Uterus (tissue), 4 donors: ENCODE measurements at places on chromosomes 2 and 18.

DNA sequence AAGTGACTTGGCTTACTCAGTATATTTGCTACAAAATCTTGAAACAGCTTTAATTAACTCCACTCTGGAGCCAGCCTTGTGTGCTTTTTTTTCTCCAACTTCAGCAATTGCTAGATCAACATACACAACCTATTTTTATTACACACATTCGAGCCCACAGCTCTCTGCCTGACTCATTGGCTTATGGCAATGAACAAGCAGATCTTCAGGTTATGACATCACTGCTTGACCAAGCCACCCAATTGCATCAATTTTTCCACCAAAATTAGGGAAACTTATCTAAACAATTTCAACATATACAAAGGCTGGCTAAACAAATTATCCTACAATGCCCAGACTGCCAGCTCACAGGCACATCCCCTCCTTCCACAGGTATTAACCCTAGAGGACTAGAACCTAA is 39.6 kb upstream of the PDK1 start:
- no peak for DNase-seq

DNA sequence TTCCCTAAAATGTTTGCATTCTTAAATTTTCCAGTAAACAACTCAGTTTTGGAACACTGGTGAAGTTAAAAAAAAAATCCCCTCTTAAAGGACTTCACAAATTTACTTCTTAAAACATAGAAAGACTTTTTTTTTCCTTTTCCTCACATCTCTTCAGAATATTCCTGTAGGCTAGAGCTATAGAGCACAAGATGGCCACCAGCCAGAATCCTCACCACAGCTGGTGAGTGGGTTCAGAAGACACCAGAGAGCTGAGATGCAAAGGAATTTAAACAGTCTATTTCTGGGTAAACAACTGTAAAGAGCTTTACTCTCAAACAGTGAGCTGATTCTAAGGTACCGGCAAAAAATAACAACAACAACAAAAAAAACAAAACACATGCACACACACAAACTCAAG is 252.8 kb downstream of the LRP1B start:
- no peak for DNase-seq

GRCh38 chr2:177149155-177149503 is 63.5 kb upstream of the HNRNPA3 start:
- DNase-seq = no peak

DNA sequence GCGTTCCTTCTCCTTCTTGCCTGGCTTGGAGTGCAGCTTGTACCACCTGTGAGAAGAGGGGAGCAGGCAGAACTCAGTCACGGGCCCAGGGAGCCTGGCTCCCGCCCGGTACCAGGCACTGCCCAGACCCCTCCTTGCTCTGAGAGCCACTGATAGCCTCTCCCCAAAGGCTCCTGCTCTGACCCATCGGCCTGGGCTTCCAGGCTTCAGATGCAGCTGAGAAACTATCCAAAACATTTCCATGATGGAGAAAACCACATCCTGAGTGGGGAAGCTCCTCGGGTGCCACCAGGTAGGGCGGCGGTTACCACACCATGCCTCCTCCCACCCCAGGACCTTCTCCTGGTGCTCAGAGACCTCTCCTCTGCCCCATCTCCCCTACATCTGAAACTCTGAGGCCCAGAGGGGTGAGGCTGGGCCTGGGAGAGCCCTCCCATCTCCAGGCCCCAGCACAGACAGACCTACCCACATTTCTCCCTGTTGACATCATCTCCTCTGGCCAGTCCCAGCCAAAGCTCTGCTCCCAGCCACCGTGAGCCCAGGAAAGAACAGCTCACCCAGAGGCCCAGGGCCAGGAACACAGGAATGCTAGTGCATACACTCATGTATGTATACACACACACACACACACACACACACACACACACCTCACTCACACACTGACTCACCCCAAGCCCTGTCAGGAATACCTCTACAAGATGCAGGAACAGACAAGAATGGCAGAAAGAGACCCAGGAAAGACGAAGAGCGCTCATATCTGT is 17.9 kb upstream of the SFXN5 start:
- peak; percentile 74 for DNase-seq

- no peak for DNase-seq
Observed at GRCh38 chr18:54950221-54950620, 9.0 kb downstream of the CCDC68 start.

- DNase-seq = no peak
Observed at GRCh38 chr2:88054782-88055370, 707 bp downstream of the KRCC1 start.

DNA sequence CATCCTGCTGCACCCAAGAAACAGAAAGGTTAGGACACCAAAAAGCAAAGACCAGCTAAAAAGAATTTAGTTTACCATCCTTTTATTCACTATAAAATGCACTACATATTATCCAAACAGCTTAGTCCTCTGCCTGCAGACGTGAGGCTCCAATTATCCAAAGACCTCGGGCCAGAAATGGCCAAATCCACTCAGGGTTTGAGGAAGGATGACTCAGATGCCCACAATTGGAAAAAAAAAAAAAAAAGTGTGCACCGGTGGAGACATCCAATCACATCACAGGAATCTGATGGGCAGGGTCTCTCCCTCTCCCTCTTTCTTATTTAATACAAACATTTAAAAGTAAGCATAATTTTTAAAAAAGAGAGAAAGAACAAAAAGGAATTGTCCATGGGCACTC is 65.7 kb downstream of the TRABD2A start:
- DNase-seq = no peak

- peak; percentile 19 for DNase-seq
Observed at GRCh38 chr2:42513252-42513918, 19.6 kb upstream of the KCNG3 start.

DNA sequence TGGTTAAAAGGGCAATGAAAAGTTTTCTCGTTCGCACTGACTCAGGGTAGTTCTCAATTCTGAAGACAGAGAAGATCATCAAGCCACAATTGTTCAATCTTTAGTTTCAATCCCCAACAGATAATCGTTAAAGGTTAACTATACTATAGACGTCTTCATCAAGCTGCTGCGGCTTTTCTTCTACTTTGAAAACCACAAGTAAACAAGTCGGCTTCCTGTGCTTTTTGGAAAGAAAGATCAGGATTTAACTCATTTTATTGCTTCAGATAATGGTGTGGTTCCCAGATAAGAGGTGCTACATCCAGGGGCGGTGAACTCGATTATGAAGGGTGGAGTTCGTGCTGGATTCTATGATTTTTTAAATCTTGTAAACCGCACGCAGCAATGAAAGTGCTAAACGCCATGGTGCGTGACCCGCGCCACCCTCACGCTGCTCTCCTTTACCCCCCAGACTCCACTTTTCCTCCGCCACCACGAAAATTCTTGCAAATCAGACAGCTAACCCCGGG is 545 bp upstream of the CDCA7 start:
- DNase-seq = no peak

DNA sequence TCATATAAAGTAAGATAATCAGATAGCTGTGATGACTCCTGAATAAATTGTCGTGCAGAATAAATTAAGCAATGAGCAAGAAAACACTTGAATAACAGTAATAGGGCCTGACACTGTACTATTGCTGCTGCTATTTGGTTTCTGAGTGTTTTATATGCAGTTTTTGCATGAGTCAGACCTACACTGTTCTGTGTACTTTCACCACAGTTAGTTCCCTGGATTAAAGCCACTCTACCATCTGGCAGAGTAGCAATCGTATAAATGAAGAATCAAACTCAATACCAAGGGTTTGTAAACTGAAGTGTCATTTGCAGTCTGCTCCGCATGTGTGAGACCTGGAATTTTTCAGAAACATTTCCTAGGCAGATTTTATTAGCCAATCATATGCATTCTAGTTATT is 398.6 kb upstream of the CDH7 start:
- DNase-seq = no peak

GRCh38 chr2:29270701-29271121 is 155.5 kb downstream of the CLIP4 start:
- DNase-seq = no peak

- no peak for DNase-seq
Observed at GRCh38 chr18:74567822-74568221, 29.8 kb upstream of the ZNF407 start.

- DNase-seq = no peak
Observed at GRCh38 chr18:31098878-31099277, 3.3 kb downstream of the DSC2 start.

- no peak for DNase-seq
Observed at GRCh38 chr2:238703436-238703835, 144.4 kb upstream of the TWIST2 start.

DNA sequence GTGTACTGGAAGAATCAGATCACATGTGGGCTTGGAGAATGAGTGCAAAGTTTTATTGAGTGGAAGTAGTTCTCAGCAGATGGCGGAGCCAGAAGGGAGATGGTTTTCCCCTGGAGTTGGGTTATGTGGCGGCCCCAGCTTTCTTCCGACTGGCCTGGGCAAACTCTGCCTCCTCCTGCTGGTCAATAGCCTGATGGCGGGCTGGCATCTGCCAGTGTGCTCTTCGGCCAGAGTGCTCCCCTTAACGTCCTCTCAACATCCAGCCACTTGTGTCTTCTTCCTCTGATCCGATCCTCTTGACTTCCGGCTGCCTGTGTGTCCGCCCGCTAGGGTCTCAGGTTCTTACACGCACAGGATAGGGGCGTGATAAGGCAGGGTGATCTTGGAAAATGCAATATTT is 741.3 kb downstream of the RNF144A start:
- DNase-seq = no peak

GRCh38 chr2:69171897-69172525 is 159.0 kb downstream of the ANTXR1 start:
- DNase-seq = no peak

GRCh38 chr2:102473631-102474030 is 605 bp downstream of the SLC9A4 start:
- no peak for DNase-seq

DNA sequence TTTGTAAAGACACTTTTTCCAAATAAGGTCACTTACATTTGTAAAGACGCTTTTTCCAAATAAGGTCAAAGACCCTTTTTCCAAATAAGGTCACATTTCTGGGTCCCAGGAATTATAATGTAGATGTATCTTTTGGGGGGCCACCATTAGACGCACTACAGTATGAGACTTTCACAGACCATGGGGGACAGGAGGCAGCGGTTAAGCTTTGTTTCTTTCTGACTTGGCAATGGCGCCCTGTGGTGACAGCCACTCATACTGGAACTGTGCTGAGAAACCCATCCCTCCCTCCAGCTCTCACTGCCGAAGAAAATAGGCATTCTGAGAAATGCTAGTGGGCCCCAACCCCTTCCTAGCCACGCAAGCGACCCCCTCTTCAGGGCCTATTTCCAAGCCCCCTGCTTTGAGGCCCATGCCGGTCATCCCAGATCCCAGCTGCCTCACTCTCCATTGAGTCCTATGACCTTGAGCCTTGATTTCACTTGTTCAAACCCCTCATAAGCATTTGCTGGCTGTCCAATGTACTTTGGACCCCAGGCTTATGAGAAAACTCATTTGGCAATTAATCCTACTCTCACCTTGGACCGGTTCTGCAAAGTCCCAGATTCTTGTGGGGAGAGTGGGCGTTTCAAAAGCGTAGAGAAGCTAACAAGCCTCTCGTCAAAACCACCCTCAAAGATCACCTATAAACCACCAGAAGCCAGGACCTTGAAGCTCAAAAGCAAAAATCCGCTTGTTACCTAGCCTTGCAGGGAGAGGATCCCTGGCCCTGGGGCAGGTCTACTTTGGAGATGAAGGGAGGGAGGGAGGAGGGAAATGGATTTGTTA is 11.3 kb upstream of the SPATA3 start:
- DNase-seq = no peak

DNA sequence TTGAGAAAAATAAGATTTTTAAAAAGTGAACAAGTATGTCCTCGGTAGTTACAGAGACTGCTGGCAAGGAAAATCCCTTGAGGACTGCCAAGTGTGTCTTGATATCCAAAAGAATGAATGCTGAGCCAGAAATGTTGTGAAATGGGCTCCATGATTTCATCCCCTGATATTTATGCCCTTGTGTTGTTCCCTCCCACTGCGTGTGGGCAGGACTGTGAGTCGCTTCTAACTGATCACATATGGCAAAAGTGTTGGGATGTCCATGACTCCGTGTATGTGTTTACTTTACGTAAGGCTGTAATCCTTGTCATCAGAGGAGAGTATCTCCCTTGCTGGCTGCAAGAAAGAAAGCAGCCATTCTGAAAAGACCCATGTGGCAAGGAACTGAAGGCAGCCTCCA is 285.1 kb downstream of the SS18 start:
- DNase-seq = no peak

DNA sequence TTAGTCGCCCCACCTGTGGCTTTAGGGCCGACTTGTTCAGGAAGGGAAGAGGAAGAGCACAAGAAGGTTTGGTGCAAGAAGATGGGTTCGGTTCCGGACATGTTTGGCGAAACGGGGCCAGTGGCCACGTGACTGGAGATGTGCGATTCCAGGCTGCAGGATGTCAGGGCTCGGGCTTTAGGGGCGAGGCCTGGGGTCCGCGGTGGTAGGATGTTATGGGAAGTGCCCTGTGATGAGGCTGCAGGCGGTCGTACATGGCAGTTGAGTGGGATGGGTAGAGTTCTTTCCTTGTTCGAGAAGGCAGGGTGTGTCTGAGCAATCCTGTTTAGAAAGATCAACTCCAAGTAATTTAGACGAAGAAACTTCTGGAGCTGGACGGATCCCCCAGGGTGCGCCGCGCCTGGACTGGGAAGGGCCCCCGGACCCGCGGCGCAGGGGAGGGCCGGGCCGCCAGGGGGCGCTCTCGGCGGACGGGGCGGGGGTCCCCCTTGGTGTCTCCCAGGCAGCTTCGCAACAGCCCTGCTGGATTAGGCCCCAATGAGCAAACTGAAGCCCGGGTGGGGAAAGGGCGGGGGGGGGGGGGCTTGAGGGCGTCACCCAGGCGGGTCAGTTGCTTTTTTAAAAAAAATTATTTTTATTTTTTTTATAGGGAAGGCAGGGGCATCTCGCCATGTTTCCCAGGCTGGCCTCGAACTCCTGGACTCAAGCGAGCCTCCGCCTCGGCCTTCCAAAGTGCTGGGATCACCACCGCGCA is 17.2 kb upstream of the SDC1 start:
- DNase-seq = no peak

GRCh38 chr2:171230176-171230575 is 69.5 kb upstream of the TLK1 start:
- no peak for DNase-seq

DNA sequence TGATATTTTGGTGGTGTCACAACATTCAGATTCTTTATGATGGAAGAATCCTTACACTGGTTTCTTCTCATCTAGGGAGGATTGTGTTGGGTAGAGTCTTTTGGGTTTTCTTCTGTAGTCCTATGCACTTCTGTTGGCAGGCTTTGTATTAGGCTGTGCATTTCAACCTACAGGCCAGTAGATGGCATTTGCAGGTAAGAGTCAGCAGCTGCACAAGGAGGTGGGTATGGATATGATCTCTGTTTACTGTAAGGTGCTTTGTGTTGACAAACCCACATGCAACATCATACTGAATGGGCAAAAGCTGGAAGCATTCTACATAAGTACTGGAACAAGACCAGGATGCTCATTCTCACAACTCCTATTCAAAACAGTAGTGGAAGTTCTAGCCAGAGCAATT is 656.8 kb downstream of the METTL4 start:
- no peak for DNase-seq

DNA sequence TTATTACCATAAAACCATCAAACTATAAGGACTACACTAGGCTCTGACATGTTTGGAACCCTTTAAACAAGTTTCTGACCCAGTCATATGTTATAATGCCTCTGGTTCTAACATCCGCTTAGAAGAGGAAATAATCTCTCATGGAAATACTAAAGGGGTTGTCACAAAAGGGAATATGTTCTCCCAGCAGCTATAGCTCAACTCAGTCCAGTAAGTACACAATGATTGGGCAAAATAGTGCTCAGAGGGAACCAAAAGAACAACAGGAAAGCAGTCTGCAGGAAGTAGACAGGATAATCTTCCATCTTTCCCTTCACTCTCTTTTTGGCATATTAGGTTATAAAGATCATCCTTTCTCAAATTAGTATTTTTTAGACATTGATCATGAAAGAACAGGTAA is 4.3 kb downstream of the SRBD1 start:
- DNase-seq = no peak
